ENCODE measurements at places on chromosomes 5 and 9.
A peak's percentile ranks its signal among the peaks of the same experiment; 100 is the strongest.

- no peak for DNase-seq
Measured at GRCh38 chr5:130385656-130386055, 481.4 kb downstream of the CHSY3 start.

- no peak for DNase-seq
Measured at GRCh38 chr5:81269751-81270393, 31.5 kb upstream of the ZCCHC9 start.

- no peak for DNase-seq
Measured at GRCh38 chr5:68652534-68652965, 437.0 kb downstream of the PIK3R1 start.

GRCh38 chr9:31321256-31321655, 1063.2 kb upstream of the ACO1 start:
- no peak for DNase-seq

DNA sequence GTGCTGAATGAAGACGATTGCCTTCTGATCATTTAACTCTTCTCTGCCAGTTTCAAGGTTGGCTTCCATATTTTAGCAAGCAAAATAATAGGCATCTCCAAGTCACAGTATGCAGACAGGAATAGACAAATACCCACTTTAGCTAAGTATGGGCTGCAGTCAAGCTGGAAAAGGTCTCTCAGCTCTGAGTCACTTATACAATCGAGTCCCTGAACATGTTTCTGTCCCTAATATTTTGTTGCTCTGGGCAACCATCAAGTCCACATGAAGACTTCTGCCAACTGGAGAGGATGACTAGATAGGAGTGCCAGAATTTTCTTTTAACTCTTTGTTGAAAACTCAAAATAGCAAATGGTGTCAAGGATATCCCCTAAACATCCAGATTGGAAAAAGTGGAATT, 575.3 kb downstream of the RAB3C start:
- no peak for DNase-seq

DNA sequence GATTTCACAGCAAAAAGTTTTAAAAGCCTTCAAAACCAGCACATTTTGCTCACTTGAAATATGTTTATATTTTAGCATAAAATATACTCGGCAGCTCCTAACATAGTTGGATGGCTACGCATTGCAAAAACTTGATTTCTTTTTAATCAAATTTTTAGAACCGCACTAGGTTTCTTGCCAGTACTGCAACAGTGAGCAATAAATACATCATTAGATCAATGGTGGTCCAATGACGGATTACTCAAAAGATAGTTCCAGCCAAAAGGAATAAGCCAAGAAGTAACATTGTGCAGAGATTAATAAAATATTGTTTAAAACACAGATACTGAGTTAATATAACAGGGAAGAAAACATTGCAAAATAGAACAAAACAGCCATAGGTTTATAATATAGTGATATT, 5.5 kb downstream of the MARCHF3 start:
- no peak for DNase-seq

- DNase-seq = no peak
Measured at GRCh38 chr5:156096259-156096658, 230.7 kb upstream of the SGCD start.

GRCh38 chr9:98521141-98521540, 187.6 kb downstream of the GABBR2 start:
- no peak for DNase-seq

- no peak for DNase-seq
Measured at GRCh38 chr9:7665874-7666273, 133.7 kb downstream of the DMAC1 start.

GRCh38 chr5:154791535-154791934, 36.4 kb downstream of the LARP1 start:
- DNase-seq = no peak

- peak; percentile 79 for DNase-seq
Measured at GRCh38 chr9:15357050-15357653, 50.1 kb upstream of the TTC39B start.

- DNase-seq = no peak
Measured at GRCh38 chr9:94108584-94108983, 24.3 kb downstream of the PTPDC1 start.

GRCh38 chr5:44402084-44402483, 12.9 kb upstream of the FGF10 start:
- DNase-seq = no peak

DNA sequence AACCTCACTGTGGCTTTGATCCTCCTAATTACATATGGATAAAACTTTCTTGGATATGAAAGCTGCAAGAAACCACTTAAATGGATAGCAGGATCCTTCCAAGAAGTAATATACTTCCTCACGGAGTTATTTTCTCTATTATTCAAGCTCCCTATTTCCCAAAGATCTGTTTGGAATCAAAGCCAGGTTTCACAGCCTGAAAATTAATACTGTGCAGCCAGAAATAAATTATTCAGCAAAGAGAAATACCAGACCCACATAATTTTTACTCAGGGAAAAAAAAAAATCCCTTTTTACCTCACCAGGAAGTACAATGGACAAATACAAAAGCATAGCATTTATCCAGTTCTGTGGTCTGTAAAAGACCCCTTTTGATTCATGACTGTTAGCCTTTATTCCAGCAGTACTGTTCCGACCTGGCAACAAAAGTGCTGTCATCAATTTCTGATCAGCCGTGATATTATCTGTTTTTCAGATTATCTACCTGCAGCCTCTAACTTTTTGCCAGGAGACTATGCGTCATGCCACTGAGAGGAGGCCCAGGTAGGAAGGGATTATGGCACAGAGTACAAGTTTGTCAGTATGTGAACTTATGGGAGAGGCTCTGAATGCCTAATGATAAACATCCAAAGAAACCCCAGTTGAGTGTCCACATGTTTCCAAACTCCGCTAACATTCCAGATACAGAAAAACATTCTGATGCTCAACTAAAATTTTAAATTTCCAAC, 57.0 kb downstream of the FBN2 start:
- DNase-seq = no peak

DNA sequence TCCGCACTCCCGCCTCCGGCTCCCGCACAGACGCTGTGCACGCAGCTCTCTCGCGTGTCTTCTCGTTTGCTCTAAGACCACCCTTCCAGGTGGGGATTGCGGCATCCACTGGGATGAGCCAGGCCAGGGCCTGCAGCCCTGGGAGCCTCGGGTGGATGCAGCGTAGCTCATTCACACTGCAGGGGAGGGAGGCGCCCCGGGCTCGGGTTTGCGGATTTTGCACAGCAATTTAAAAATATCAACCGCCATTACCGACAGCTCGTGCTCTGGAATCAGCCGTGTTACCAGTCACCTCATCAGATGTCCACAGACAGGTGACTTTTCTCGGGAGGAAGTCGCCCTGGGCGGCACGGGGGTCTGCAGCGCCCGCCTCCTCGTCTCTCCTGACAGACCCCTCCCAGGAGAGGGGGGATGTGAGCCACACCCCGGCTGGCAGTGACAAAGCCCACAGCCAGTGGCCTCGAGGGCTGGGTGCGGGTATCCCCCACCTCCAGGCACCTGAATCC, 20.8 kb upstream of the SLC6A3 start:
- DNase-seq = no peak

- no peak for DNase-seq
Measured at GRCh38 chr5:93599001-93599379, 16.0 kb downstream of the NR2F1 start.

DNA sequence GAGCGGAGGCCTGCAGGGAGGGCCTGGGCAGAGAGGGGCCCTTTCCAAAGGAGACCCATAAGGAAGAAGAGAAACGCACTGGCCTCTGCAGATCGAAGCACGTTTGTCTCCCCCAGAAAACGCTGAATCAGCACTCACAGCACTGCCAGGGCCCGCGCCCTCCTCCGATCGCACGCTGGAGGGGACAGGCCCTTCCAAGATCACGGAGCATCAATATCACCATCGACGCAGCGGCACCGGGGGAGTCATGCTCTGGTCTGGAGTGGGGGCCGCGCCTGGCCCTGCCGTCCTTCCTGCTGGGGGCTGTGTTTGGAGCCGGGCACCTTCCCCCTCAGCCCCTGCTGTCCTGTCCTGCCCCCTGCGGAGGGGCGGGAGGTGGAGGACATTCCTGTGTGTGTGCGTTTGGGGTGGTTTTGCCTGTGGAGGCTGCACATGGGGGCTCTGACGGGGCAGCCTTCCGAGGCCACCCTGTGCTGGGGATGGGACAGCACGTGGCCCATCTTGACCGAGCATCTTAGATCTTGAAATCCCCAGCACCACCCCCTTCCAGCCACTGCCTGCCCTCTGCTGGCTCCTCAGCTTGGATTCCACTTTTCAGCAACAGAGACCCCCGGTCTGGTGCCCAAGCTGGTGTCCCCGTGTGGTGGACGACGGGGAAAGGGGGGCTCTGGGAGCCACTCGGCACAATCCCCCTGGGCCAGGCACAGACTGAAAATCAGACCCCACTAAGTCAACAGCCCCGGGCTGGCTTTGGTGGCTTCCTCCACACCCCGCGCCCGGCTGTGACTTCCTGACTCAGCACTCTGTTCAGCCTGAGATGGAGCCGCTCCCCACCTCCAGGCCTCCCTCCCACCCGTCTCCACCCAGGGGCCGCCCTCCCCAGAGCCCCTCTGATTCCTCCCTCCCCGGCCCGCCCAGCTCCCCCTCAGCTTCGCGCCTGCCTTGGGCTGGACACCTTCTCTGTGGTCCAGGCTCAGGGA, 8.3 kb downstream of the TMEM250 start:
- DNase-seq = no peak
